ENCODE measurements at places on chromosomes 7 and 10.

- no peak overlapping the region for H3K4me3 ChIP-seq
- H3K27ac ChIP-seq: no peak overlapping the region
- no peaks in the 10 kb centered on the region for H3K4me1 ChIP-seq
- no peaks in the 10 kb centered on the region for H3K36me3 ChIP-seq
- H3K27me3 ChIP-seq: no peaks in the 10 kb centered on the region
These were observed 95.0 kb downstream of the BMS1 start for GRCh38 chr10:42877496-42878030.

DNA sequence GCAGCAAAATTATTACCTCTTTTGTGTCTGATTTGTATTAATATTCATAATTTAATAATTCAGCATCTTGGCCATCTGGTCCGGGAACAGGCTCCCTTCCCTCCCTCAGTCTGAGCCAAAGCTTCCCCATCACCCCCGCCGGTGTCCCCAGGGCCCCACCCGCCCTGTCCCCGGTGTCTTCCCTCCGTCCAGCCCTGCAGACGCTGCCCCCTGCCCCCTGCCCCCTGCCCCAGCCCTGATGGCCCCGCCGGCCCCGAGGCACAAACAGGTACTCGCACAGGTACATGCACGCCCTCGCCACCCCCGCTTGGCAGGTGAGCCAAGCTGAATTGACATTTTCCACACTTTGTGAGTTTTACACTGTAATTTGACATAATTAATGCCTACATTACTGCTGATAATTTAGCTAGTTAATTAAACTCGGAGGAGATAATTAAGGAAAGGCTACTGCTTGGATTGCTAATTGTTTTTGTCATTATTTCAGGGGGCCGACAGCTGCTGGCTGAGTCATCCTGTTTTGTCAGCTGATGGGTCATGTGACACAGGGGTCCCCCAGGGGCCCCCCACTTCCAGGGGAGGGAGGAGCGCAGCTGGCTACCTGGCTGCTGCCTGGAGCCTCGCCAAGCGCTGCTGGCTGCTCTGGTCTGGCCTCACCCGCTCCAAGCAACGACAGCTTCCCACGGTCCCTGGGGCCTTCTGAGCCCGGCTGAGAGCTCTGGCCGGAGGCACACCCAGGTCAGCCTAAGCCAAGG lies 36.6 kb downstream of the MICALL2 start:
- peaks cover 6% of the 10 kb centered on the region for H3K4me1 ChIP-seq
- DNase-seq: peak; percentile 35
- peaks cover 38% of the 10 kb centered on the region for H3K27me3 ChIP-seq
- no peak overlapping the region for H3K4me3 ChIP-seq

DNA sequence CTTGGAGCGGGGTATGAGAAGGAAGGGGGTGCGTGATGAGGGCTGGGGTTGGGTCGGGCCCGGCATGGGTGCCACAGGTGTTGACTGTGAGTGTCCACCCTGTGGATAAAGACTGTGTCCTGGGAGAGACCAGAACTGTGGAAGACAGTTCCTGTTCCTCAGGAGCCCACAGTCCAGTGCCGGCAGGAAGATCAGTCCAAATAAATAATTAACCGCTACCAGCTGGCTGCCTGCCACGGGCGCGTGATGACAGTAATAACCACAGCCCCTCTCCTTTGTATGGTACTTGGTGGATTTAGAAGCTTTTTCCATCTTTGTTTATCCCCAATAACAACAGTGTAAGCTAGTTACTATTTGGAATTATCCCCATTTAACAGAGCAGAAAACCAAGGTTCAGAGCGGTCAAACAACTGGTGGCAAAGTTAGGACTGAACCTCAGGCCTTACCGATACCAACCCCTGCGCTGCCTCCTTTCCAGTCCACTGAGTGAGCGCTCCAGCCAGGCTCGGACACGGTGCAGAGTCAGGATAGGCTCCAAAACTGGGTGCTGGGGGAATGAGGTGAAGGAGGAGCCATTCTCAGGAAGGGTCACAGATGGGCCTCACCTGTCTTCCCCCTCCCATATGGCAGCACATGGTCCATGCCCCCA lies 5.1 kb downstream of the ZMIZ1 start:
- H3K27me3 ChIP-seq: no peaks in the 10 kb centered on the region
- H3K27ac ChIP-seq: peak overlapping the region; percentile 98
- H3K4me3 ChIP-seq: peak overlapping the region; percentile 30
- peaks cover 77% of the 10 kb centered on the region for H3K4me1 ChIP-seq
- no peaks in the 10 kb centered on the region for H3K36me3 ChIP-seq
- peak; percentile 62 for DNase-seq

DNA sequence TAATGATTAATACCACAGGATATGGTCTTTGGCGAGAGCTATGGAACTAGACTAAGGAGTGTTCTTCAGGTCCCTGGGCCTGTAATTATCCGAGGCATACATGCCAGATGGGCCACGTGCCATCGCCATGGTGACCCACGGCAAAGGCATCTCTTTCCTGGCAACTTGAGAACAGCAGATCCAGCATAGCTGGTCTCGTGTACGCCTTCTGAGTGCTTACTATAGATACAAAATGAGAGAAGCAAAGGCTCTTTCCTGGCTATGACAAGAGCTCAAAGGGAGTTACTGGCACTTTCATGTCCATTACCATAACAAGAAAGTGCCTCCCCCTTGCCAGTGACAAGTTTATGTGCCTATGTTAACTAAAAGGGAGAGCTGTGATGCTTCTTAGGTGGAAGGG lies 26.0 kb upstream of the GLI3 start:
- no peak overlapping the region for H3K27ac ChIP-seq
- no peak overlapping the region for H3K4me3 ChIP-seq
- DNase-seq: peak; percentile 59
- H3K27me3 ChIP-seq: no peaks in the 10 kb centered on the region
